SJSA1 (cell line): ENCODE measurements at places on chromosomes 7 and 10.
A peak's percentile ranks its signal among the peaks of the same experiment; 100 is the strongest.

DNA sequence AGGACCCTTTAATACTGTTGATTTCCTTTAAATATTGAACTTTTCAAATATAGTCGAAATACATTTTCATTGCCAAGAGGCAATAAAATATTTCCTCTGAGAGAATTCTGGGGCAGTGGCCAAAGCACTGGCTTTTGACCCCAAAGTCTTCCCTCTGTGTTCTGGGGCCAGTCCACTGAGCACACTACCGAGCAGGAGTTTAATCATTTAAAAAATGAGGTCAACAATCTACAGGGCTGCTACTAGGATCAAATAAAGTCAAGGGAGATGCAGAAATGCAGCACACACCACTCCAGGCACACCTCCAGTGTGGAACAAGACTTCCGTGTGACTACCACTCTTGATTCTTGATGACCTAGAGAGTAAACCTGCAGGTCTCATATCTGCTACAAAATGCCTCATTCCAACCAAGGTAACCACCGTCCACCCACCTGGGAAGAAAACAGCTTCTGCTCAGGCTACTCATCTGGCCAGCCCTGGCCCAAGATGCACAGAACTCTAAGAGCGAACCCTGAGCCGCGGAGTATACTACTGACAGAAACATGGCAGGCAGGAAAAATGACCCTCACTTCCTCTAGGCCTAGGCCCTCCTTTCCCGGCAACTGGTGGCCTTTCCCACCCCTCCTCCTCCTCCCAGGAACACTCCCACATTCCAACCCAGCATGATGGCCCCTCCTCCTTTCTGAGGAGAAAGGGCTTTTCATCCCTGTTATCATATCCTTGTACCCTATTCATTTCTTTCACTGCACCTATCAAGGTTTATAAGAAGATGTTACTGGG, 97.7 kb downstream of the ALOX5 start:
- no peak for DNase-seq

GRCh38 chr10:63711867-63712716, 190.9 kb downstream of the REEP3 start:
- peak; percentile 77 for DNase-seq

DNA sequence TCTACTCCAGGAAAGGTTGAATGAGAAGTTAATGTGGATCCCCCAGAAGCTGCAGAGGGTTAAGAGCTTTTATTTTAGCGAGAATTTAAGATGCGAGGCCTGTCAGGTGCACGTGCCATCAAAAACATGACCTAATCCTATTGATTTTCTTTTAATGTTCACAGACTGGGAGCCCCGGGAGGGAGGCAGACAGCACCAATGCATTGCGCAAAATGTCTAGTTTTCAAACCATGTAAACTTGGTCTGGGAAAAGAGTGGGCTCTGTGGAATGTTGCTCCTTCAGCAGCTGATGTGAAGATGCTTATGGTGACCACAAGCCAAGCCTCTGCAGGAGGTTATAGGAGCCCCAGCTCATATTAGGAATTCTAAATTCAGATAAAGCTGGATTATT, 172.0 kb upstream of the ITGB1 start:
- no peak for DNase-seq

DNA sequence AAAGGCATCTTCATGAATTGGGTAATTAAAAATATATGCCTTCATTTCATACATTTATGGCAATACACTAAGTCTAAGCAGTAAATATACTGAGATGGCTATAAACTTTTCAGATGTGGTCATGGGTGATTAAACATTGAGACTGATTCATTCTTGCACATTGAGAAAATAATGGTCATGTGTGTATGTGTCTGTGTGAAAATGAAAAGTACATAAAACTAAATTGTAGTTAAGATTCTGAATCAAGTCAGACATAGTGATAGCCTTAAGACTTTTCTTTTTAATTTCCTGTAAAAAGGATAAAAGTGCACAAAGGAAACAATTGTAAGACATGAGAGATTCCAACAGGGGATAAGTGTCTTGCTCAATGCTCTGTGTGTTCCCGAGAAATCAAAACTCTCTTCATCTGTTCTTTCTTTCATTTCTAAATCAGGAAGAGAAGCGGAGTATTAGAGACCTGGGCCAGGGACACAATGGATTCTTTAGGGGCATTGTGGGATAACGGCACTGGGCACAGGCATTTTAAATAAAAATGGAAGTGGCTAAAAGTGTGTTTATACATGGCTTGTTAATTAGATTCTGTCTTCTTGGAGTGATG, 69.8 kb upstream of the AGR3 start:
- DNase-seq = no peak

- no peak for DNase-seq
These were observed 2.9 kb downstream of the PLXNA4 start for GRCh38 chr7:132573251-132573955.

- DNase-seq = no peak
These were observed 71.7 kb downstream of the HIF1AN start for GRCh38 chr10:100607439-100607838.

GRCh38 chr7:11570922-11571550, 261.0 kb downstream of the THSD7A start:
- no peak for DNase-seq

DNA sequence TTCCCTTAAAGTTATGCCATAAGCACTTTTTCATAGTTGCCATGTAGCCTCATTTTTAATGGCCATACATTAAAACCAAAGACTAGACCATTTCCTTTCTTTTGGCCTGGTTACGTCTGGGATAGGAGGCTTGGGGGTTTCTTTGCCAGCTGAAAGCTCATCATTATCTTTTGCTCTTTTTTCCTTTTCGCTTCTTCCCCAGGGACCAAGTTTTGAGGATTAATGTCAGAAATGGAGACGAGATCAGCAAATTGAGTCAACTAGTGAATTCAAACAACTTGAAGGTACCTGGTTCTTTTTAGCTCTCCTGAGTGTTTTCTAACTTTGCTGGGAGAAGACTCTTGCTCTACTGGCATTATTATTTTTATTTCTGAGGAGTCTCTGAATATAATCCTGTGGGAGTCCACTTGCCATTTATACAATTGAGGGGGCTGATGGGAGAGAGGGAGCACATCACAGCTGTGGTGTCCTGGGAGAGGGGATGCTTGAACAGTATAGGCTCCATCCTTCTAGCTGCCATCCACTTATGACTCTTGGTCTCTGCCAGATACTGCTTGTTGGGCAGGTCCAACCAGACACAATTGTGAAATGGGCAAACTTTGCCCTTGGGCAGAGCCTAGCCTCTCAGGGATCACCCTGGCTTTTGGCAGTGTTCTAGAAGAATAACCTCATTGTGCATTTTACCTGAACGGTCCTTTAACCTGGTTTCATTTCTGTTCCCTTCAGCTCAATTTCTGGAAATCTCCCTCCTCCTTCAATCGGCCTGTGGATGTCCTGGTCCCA, 5.8 kb downstream of the CPA4 start:
- DNase-seq = no peak

DNA sequence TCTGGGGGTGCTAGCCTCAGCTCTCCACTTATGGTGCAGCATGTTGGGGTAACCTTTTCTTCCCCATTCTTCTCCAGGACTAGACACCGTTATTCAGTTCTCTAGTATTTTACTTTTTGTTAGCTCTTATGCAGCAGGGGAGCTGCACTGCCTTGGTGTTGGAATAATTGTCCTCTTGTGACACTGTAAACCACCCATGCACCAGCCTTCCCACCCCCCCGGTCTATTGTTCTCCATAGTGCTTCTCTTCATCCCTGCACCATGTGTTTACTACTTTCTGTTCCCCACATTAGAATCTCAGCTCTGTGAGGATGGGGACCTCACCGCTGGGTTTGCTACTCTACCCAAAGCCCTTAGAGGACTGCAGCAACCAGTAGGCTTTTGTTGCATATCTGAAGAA, 230.7 kb downstream of the RPS24 start:
- DNase-seq = no peak

- peak; percentile 37 for DNase-seq
These were observed 13.6 kb downstream of the CAMK2B start for GRCh38 chr7:44311561-44312495.

- no peak for DNase-seq
These were observed 1.9 kb downstream of the CYREN start for GRCh38 chr7:135168489-135169140.

- no peak for DNase-seq
These were observed 490.7 kb upstream of the KCND2 start for GRCh38 chr7:119782286-119782685.

- peak; percentile 60 for DNase-seq
These were observed 66.7 kb upstream of the PDZD8 start for GRCh38 chr10:117441812-117442443.

GRCh38 chr7:1646957-1647891, 22.9 kb upstream of the ELFN1 start:
- DNase-seq = no peak

DNA sequence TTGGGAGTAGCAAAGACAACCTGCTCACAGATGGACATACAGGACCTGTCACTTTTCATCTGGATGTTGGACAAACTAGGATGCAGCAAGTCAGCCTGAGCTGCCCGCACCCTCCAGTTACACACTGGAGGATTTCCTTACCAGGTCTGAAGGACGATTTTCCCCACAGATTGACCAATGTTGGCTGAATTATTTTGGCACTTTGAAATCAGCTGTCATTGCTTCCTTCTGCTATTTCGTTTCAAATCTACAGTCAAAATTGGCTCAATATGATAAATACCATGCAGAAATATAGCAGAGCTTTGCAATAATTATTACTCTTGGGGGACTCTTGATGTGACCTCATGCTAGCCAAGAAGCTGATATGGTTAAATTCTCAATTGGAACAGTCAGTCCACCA, 2.5 kb downstream of the CLRN3 start:
- no peak for DNase-seq

GRCh38 chr7:113199841-113200240, 81.5 kb upstream of the SMIM30 start:
- no peak for DNase-seq

DNA sequence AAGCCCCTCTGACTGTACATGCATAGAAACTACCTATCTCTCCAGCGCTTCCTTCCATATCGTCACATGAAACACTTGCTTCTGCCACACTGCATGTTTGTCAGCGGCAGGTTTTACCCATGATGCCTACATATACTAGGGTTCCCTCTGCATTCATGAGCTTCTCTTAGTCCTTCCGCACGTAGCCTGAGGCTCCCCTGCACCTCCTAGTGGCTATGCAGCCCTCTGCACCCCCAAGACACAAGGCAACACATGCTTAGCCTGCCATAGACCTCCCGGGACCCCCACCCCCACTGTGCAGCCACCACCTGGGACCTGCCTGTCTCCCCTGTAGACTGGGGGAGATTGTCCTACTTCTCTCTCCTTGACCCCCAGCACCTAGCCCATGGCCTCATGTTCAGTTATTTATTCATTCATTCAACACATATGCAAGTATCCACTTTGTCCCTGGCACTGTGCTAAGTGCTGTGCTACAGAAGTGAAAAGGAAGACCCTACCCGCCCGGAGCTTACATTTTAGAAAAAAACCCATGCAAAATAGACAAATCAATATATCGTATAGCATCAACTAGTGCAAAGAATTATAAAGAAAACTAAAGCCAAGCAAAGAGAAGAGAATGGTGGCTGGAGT, 23.5 kb downstream of the TMEM273 start:
- DNase-seq = no peak

GRCh38 chr10:5199398-5199797, 2.8 kb downstream of the AKR1C4 start:
- DNase-seq = no peak

DNA sequence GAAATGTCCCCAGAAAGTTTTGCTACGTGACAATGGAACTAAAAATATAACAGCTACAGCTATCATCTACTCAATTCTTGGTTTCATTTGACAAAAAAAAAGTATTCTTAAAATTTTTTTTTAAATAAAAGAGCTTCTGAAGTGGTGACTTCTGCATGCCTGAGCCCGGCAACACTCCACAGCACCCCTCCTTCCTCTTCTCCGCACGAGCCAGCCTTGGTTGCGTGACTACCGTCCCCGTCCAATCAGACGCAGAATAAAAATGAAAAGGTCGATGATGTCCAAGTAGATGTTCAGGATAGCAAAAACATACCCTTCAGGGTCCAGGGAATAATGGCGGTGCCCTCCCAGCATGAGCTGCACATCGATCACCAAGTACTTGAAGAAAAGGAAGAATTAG, 34.5 kb upstream of the GATAD1 start:
- DNase-seq = no peak

GRCh38 chr7:150923196-150923595, 54.9 kb downstream of the KCNH2 start:
- no peak for DNase-seq

DNA sequence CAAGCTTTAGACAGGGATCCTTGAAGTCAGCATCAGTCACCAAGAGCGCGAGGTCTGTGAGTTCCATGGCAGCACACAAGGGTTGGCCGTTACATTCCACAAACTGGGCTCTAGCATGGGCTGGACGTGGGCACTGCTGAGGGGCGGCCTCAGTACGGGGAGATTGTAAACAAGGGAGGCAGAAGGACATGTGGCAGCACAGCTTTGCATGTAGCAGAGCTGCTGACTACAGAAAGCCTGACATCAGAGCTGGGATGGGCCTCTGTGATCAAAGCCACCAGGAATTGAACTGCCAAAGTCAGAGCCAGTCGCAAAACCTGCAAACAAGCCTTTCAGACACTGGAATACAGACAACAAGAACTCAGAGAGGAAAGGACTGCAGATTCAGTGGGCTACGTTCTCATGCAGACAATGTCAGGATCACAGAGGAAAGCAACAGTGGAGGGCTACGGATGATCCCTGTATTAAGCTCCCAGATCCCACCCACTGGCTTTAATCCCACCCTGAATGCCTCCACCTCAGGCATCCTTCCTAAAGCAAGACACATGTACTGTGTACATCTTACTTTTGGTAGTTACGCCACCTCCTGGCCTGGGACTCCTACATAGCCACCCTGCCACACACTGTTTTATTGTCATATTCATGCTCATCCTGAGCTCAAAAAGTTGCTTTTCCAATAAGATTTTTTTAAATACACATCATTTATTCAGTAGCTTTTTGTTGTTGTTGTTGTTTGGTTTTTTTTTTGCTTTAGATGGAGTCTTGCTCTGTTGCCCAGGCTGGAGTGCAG, 291.1 kb upstream of the IMMP2L start:
- no peak for DNase-seq

DNA sequence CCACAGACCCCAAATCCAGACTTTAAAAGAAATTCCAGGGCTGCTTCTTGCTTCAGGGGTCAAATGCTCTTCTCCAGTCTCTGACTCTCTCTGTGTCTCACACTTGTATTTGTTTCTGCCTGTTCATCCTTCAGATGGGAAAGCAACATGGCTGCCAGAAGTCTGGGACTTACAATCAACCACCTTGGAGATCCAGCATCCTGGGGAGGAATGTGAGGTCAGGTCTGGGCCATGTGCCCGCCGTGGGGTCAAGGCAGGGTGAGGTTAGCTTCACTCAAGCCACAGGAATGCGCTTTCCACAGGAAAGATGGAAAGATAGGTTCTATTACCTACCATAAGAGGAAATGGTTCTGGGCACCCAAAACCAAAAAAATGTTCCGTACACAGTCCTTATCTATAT, 34.3 kb upstream of the NPVF start:
- DNase-seq = peak; percentile 52

- DNase-seq = no peak
These were observed 359.8 kb upstream of the KLF6 start for GRCh38 chr10:4144817-4145216.

DNA sequence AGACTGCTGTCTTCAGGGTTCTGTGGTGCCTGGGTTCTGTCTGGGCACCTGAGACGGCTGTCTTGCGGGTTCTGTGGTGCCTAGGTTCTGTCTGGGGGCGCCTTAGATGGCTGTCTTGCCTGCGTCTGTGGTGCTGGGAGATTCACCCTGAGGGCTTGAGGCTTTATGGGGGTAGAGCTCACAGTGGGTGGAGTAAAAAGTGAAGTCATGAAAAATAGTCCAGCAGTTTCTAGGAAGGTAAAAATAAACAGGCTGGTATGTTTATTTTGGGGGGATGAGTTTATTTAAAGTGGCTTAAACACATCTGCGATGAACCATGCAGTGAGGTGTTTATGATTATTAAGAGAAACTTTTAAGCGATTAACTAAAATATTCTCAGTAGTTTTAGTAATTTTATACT, 64.2 kb downstream of the NKX6-2 start:
- DNase-seq = peak; percentile 75
